Thyroid gland (tissue), 4 donors: ENCODE measurements at places on chromosomes 1 and 21.
A peak's percentile ranks its signal among the peaks of the same experiment; 100 is the strongest.

DNA sequence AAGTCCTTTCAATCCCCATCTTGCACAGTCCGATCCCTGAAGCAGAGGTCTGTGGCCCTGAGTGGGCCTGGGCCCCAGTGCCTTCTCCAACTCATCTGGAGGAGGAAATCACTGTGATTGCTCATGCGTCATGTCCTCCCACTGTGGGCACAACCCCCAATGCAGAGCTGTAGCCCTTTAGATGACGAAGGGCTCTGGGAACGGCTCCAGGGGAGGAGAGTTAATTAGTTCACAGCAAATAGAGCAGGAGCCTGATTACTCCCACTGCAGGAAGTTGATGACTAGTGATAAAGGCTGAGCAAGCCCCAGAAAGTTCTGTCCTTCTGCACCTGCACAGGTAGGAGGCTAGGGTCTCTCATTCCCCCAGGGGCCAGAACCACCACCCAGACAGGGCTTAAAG lies 111.5 kb downstream of the CCDC185 start:
- no peak for DNase-seq

GRCh38 chr21:40333731-40334130 lies 466.5 kb downstream of the PCP4 start:
- no peak for DNase-seq

DNA sequence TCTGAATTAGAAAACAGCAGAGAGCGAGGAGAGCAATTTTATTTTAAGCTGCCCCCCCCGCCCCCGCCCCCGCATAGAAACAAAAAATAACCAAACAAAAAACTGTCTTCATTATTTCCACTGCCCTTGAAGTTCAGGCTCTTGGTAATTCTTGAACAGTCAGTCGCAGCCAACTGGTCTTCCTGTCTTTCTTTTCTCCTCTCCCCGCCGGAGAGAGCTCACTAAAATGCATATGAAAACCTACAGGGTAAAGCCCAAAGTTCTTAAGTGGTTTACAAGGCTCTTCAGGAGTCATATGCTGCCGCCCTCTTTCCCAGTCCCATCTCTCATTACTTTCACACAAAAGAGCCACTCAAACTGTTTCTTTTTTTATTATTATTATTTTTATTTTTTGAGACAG lies 1.1 kb upstream of the ANKRD35 start:
- DNase-seq, result no peak

DNA sequence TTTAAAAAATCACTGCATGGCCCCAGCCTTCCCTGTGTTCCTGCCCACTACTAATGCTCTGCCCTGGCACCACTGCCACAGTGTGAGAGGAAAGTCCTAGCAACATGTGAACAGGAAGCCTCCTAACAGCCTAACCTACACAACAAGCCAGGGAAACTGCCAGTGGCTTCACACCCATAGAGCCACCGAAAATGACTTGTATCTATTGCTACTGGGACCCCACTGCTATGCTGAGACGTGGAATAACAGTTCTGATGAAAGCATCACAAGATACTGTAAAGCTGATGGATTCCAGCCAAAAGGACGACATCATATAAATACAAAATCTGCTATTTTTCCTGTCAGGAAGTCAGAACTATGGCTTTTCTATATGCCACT lies 74.9 kb downstream of the JAK1 start:
- DNase-seq, result no peak

GRCh38 chr1:96346719-96347118 lies 374.9 kb upstream of the PTBP2 start:
- no peak for DNase-seq

DNA sequence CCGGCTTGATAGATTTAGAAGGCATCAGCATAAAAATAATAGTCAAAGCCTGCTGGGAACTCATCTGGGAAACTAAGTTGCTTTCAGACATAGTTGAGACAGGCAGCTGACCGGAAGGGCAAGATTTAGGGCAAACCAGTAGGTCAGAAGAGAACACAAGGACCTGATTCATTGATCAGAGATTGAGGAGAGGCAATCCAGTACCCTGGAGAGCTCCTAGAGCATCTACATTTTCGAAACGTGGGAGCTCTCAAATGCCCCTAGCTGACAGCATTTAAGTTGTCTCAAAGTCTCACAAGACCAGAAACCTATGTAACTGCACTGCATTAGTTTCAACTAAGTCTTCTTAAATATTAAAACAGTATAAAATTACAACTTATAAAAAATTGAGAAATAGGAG lies 22.9 kb upstream of the MTF2 start:
- DNase-seq, result no peak

DNA sequence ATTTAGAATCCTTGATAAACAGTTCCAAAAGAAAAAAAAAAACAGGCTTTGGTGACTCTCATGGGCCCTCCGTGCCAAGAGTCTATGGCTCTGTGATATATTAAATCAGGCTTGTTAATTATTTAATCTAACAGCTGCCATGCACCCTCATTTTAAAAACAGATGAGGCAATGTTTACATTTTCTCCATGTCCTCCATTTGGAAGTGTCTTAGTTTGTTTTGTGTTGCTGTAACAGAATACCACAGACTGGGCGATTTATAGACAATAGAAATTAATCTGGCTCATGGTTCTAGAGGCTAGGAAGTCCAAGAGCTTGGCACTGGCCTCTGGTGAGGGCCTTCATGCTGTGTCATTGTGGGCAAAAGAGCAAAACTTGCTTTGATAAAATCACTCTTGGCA lies 58.0 kb downstream of the B3GALT5 start:
- DNase-seq, result no peak

GRCh38 chr1:106925750-106926149 lies 130.7 kb upstream of the PRMT6 start:
- DNase-seq, result no peak

DNA sequence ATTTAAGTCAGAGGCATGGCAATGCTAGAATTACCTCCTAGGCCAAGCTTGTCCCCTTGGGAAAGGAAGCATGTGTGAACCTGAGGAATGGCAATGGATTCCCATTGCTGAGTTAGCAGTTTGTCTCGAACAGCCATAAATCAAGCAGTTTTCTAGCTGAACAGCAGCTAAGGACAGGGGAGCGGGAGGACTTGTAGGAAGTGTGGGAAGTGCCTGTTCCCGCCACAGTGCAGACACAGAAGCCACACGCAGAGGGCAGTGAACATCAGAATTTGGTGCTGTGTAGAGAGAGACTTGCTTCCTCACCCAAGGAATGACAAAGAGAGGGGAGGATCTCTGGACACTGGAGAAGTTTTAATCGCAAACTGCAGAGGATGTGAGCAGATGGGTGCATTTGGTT lies 3.8 kb downstream of the PHGDH start:
- peak; percentile 20 for DNase-seq

GRCh38 chr1:101769520-101769919 lies 227.2 kb downstream of the OLFM3 start:
- peak; percentile 2 for DNase-seq

DNA sequence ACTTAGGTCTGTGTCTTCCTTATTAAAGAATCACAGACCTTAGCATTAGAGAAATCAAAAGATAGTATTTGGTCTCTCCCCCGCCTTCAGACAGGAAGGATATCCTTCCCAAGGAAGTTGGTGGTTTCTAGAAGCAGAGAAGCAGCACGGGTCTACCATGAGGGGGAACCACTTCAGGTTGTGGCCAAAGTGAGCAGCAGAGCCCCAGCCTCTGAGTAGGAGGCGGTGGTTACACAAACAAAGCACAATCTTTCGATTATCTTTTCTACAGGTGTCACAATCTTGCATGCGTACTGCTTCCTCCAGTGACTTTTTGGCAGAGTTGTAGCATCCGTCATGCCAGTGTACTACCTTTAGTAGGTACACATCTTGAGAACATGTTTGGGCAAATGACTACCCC lies 8.8 kb downstream of the PGLYRP4 start:
- DNase-seq, result no peak

GRCh38 chr1:52739699-52740467 lies 13.6 kb downstream of the ZYG11B start:
- no peak for DNase-seq

- DNase-seq, result no peak
Measured at GRCh38 chr1:48643193-48643592, 133.5 kb downstream of the BEND5 start.

- no peak for DNase-seq
Measured at GRCh38 chr1:201376464-201377374, 761 bp downstream of the TNNT2 start.

GRCh38 chr1:247222840-247223239 lies 33.0 kb upstream of the VN1R5 start:
- DNase-seq, result no peak

GRCh38 chr1:58739856-58740466 lies 40.1 kb upstream of the MYSM1 start:
- no peak for DNase-seq

DNA sequence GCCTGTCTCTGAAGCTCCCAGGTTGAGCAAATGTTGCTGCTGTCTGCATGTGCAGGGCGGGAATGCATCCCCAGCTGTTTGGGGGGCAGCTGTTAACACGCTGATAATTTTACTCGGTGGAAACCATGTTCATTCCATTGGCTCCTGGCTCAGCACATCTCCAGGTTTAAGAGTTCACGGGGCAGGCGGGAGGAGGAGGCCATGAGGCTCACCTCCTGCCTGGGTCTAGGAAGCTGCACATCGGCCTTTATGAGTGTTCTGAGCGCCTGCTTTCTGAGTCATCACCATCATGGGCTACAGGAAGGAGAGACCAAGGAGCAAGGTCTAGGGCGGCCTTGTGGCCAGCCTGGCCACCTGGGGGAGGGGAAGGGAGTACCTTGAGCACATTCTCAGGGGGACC lies 29.7 kb downstream of the AJAP1 start:
- no peak for DNase-seq

- no peak for DNase-seq
Measured at GRCh38 chr1:26350343-26350700, 3.6 kb downstream of the CRYBG2 start.

GRCh38 chr1:48790397-48790796 lies 13.7 kb upstream of the BEND5 start:
- DNase-seq, result no peak

- no peak for DNase-seq
Measured at GRCh38 chr1:218671573-218671972, 326.4 kb downstream of the TGFB2 start.

DNA sequence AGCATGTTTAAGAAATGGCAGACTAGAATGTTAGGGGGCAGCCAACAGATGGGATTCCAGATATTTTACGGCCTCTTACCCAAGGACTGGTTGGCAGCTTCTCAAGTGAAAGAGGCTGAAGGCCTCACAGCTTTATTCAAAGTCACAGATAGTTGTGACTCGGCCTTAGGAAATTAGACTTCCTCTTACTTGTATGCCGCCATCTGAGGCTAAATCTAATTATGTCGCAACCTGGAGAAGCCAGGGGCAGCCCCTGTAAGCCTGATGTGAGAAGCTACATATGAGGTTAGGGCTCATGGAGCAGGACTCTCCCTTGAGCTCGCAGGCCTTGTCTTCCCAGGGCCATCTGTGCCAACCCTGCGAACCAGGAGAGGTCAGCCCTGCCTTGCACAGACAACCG lies 352.5 kb downstream of the HHAT start:
- no peak for DNase-seq

DNA sequence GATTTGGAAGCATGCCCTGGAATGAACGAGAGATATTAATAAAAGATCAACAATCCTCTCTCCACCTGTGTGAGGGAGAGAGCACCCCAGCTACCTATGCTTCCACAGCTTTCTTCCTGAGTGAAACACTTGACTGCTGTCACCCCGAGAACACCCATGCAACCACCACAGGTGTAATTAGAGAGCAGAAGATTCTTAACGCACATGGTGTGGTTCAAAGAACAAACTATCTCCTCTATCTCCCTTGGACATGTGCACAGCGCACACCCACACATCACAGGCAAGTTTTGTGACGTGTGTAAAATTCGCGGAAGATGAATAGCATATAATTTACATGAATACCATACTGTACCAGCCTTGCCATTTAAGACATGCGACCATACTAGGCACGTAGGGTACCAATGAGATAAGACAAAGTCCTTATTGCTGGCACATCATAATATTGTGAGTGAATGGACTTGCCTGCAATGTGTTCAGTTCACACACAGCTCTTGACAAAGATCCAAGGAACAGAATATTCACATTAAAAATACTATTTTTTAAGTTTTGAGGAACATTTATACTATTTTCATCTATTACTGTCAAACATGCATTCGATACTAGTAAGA lies 11.6 kb downstream of the ERRFI1 start:
- no peak for DNase-seq

GRCh38 chr1:57329937-57330336 lies 93.9 kb downstream of the DAB1 start:
- no peak for DNase-seq

- DNase-seq, result no peak
Measured at GRCh38 chr21:21188513-21189195, 190.4 kb downstream of the NCAM2 start.

DNA sequence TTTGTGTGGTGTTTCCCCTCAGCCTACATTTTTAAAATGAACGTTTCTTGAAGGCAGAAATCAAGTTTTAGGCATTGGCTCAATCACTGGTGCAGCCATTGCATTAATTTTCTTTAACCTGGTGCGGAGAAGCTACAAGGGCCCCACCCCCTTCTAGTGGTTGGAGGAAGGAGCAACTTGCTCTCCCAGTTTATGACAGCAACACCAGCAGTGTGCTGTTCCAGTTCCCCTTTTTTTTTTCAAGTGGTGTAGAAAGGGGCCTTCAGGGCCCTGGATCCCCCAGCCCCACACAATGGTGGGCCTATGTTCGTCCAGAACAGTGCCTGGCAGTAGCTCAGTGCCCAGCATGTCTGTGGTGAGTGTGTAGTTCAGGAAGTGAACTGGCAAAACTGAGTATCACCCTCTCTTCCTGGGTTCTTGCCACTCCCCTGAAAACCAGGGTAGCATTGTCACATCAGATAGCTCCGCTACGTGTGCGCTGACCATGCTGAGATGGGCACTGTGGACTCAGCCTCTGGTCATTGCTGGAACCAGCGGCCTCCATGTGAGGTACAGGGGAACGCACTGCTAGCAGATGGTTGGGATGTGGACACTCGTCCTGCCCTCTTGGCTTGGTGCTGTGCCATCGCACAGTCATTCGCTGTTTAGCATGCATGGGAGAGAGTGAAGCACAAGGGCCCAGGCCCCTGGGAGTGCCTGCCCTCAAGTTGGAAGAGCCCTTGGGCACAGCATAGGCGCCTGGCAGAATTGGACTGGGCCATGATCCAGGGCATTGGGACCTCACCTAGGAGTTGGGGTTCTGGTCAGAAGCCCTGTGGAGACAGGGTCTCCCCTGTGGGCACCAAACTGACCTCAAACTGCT lies 7.2 kb downstream of the ARF1 start:
- no peak for DNase-seq

DNA sequence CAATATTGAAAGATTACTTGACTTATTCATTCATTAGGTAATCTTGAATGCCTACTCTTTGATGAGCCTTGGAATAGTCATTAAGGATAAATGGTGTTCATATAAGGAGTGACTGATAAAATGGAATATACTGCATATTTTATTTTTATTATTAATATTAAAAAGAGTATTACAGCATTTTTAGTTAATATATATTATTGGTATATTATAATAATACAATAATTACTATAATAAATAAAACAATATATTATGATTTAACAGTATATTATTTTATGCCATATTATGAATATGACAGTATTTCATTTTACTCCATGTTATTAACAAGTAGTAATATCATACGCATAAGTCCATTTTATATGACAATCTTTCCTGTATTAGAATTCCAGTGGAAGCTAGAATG lies 490.8 kb upstream of the NFIA start:
- DNase-seq, result no peak

GRCh38 chr1:59007820-59008598 lies 224.2 kb upstream of the JUN start:
- no peak for DNase-seq
